ENCODE measurements at places on chromosomes 13 and 19. TPM values are rescaled to one million over a fixed set of nuclear protein-coding genes. Genes with fewer than 3 reads are reported as not detected.

Gene OR4F17
- not detected for total RNA-seq

Gene ERICH6B
- not detected for total RNA-seq

Gene CGB2
- total RNA-seq, result 4.2 TPM

Gene PRPF31
- total RNA-seq, result 90.2 TPM

Gene FFAR3
- total RNA-seq, result not detected

Gene TMEM190
- total RNA-seq, result not detected

Gene SHISA7
- total RNA-seq, result not detected

Gene ANGPTL8
- total RNA-seq, result not detected

Gene CFD
- 0.52 TPM for total RNA-seq

Data from M059J (cell line).